Dermis lymphatic vessel endothelial cell (primary cell): ENCODE measurements at places on chromosomes 2 and 18. TPM values are rescaled to one million over a fixed set of nuclear protein-coding genes. Genes with fewer than 3 reads are reported as not detected.

SRD5A2 gene
- not detected in 2 replicates for total RNA-seq

DSG1 gene
- not detected in 2 replicates for total RNA-seq

LDLRAD4 gene
- 13.4 and 28.6 TPM in 2 replicates for total RNA-seq

MAP2 gene
- total RNA-seq = 3.8 and 7.3 TPM in 2 replicates

WDR33 gene
- 24.6 and 29.5 TPM in 2 replicates for total RNA-seq

WNT6 gene
- total RNA-seq = not detected in 2 replicates

PLEK gene
- 0.22 TPM in 1 of 2 replicates, not detected in the other for total RNA-seq
